ENCODE measurements at places on chromosomes 3 and 15.

GRCh38 chr15:64693134-64693533 lies 82.3 kb downstream of the RBPMS2 start:
- DNase-seq, result no peak

GRCh38 chr3:12730506-12731242 lies 28.4 kb downstream of the TMEM40 start:
- DNase-seq, result no peak

DNA sequence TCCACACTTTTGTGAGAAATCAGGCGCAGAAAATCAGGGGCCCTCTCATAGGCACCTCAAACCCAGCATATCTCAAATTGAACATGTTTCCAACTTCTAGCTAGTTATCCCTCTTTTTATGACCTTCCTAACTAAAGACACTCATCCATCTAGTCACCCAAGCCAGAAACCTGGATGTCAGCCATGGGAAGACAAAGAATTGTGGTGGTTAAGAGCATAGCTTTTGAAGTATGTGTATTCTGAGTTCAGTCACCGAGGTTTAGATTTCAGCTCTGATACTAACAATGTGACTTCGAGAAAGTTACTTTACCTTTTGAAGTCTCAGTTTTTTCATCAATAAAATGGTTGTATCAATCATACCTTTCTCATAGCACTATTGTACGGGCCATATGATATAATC lies 495.5 kb downstream of the NLGN1 start:
- no peak for DNase-seq

GRCh38 chr15:96303503-96304056 lies 26.9 kb upstream of the NR2F2 start:
- DNase-seq, result no peak

DNA sequence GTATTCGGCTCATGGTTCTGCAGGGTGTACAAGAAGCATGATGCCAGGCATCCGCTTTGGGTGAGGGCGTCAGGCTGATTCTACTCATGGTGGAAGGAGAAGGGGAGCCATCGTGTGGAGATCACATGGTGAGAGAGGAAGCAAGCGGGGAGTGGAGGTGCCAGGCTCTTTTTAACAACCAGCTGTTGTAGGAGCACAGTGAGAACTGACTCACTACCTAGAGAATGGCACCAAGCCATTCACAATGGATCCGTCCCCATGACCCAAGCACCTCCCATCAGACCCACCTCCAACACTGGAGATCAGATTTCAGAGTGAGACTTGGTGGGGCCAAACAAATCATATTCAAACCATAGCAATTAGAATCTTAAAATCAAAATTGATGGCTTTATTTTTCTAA lies 259.8 kb upstream of the CTDSPL start:
- DNase-seq, result no peak

- DNase-seq, result no peak
Measured at GRCh38 chr3:120170223-120170622, 76.0 kb upstream of the GSK3B start.

DNA sequence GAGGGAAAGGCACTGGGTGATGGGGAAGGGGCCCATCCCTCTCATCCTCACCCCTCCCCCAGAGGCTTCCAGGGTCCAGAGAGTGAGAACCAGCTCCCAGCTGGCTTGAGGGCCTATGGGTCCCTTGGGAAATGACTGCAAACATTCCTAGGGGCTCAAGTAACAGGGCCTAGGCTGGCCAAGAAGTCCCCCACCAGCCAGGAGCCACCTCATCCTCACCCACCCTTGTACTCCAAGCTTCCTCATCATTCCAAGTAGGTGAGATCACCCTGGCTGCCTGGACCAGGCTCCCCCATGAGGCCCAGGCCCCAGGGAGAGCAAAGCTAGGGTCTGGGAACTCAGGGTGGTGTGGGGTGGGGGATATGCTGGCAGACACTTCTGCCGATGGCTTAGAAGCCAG lies 14.8 kb downstream of the LOXL1 start:
- no peak for DNase-seq

GRCh38 chr3:183027276-183027675 lies 46.9 kb upstream of the DCUN1D1 start:
- no peak for DNase-seq

- DNase-seq, result no peak
Measured at GRCh38 chr3:46561511-46561910, 4.6 kb downstream of the LRRC2 start.

DNA sequence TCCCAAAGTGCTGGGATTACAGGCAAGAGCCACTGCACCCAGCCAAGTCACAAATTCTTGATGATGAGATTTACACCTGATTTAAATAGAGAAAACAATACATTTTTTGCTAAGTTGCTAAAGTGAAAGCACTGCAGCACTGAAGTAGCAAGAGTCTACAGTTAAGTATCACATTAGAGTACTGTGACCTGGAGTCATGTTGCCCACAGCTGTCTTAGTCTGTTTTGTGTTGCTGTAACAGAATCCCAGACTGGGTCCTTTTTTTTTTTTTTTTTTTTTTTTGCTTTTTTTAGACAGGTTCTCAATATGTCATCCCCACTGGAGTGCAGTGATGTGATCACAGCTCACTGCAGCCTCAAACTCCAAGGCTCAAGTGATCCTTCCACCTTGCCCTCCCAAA lies 23.2 kb upstream of the GNB4 start:
- DNase-seq, result no peak

- no peak for DNase-seq
Measured at GRCh38 chr3:113663761-113664160, 32.7 kb downstream of the USF3 start.

DNA sequence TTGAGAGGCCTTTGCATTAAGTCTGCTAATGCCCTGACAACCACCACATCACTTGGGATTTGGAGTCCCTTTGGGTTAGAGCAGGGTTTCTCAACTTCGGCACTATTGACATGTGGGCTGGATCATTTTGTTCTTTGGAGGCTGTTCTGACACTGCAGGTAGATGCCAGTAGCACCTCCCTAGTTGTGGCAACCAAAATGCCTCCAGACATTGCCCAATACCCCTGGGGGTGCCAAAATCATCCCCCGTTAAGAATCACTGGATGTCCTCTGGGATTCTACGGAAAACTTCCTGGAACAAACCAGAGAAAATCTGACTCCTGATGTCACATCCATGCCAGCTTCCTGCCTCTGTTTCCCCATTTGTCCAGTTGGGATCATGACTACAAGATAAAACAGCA lies 37.2 kb upstream of the BLM start:
- DNase-seq, result no peak

GRCh38 chr3:58157700-58158099 lies 53.1 kb downstream of the DNASE1L3 start:
- no peak for DNase-seq

GRCh38 chr15:29765234-29765841 lies 56.9 kb downstream of the TJP1 start:
- DNase-seq, result no peak

DNA sequence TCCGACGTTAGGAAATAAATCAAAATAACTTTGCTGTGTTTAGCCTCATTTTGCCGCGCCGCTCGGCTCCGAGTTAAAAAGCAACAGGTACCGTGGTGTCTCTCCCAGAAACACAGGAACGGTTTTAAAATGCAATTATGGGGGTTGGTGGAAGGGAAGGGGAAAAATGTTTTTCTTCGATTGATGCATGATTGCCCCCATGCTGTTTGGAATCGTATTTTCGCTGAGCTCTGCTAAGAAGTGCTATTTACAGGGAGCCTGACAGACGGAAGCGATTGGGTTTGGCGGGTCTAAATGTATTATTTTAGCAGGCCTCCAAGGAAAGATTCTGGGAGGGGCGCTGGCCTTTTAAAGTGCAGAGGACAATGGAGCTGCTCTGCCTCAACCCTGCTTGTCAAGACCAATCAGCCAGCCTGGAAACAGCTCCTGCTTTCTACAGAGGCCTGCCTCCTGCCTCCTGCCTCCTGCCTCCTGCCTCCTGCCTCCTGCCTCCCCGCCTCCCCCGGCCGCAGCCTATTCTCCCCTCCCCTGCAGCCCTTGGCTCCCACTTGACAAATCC lies 156.7 kb upstream of the TLE3 start:
- no peak for DNase-seq

GRCh38 chr3:160003520-160004128 lies 15.0 kb downstream of the IL12A start:
- DNase-seq, result no peak

DNA sequence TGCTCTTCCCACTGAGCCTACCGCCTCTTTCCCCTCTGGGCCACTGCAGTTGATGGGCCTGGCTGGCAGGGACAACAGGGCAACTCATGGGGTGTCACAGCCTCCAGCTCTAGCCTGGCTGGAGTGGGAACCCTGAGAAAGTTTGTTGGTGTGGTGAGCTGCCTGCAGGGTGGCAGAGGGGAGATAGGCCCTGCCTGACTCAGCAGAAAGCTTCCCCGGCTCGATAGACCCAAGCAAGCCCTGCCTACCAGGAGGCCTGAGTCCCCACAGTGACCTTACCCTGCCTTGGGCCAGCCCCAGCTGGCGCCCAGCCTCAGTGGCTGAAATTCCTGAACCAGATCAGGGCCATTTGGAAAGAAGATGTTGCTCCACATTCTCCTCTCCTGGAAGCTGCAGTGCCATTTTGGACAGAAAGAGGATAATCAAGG lies 29.4 kb downstream of the ABTB1 start:
- DNase-seq, result no peak

GRCh38 chr3:195573611-195574496 lies 9.9 kb downstream of the APOD start:
- no peak for DNase-seq

DNA sequence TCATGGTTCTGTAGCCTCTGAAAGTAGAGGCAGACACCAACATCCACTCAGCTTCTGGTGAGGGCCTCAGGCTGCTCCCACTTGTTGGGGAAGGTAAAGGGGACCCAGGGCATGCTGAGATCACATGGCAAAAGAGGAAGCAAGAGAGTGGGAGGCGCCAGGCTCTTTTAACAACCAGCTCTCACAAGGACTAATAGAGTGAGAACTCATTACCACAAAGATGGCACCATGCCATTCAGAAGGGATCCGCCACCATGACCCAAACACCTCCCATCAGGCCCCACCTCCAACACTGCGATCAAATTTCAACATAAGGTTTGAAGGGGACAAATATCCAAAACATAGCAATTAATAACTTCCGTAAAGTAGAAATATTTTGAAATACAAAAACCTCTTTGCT lies 192.3 kb downstream of the OCA2 start:
- no peak for DNase-seq

DNA sequence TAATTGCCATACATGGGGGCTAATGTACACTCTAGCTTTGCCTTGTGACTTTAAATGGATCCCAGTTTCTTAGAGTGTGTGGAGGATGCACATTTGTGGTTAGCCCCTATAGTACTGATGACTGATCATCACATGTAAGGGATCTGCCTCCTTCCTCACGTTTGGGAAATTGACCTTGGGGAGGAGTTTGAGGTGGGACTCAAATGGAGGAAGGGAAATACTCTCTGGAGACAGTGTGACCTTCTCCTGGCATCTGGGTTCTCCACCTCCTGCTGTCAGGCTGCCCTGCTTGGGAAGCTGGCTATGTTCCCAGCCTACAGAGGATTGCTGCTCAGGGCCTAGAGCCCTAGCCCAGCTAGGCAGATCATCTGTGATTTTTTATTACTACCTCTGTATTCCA lies 48.7 kb downstream of the PPM1L start:
- no peak for DNase-seq

DNA sequence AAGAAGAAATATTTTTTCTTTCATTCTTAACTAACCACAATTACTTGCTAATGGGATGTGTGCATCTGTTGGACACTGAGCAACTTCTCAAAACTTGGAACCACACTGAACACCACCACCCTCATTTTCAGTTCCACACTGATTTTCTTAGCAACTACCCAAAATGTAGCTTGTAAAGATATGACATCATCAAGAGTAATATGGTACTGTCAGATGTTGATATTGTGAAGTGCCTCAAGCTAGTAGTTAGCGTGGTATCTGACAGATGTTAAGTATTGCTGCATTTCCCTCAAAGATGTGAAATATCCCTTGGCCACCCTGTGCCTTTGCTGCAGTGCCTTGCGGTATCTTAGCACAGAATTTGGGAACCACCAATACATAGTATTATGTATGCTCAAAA lies 9.3 kb downstream of the RFTN1 start:
- DNase-seq, result no peak

- DNase-seq, result no peak
Measured at GRCh38 chr15:93382200-93382820, 293.3 kb upstream of the RGMA start.

GRCh38 chr3:126827121-126827520 lies 123.1 kb downstream of the CHCHD6 start:
- DNase-seq, result no peak

GRCh38 chr3:133831966-133832801 lies 26.6 kb downstream of the SRPRB start:
- DNase-seq, result no peak

GRCh38 chr15:66941108-66941711 lies 124.2 kb upstream of the SMAD3 start:
- no peak for DNase-seq

- DNase-seq, result no peak
Measured at GRCh38 chr3:71361334-71361890, 222.1 kb downstream of the FOXP1 start.

DNA sequence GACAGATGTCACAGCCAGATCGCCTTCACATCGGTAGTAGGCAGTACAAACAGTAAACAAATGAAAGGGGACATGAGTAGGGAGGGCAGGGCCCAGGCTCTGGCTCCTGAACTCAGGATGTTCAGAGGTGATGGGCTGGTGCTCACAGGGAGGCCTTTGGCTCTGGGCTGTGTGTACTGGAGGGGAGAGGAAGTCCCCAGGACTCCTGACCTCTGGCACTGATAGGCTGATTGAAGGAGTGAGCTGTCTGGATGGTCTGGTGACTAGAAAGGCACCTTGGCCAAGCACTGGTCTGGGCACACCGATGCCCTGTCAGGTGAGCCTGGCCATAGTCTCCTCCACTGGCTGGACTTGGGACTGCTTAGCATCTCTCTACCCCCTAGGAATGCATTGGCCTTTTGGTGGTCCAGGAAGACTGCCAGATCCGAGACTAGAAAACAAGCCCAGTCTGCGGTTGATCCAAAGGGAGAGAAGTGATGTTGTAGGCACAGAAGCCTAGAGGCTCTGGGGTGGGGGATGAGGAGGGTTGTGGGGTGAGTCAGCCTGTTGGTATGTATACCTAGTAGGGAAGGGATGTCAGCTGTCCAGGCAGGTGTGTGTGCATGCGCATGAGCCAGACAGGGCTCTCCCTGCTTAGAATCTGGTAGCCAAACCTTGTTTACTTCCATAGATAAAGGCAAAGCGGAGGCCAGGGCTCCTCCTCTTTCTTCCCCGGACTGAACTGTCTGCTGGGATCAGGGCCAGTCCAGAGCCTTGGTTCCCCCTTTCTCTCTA lies 1.9 kb downstream of the SPINT1 start:
- DNase-seq, result no peak

DNA sequence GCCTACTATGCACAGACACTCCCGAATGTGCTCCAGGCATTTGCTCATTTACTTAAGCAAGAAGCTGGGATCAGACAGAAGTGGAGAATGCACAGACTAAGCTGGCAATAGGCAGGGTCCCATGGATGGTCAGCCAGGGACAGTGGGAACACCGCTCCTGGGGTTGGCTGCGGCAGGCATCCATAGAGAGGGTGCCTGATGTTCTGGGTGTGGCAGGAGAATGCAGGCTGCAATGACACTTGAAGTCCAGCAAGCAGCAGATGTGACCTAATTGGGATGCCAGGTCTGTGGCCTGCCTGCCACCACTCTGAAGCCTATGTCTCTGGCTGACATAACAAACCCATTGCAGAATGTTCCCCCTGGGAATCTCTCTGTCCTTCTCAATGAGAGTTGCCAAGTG lies 40.2 kb upstream of the SLC6A11 start:
- no peak for DNase-seq

- DNase-seq, result no peak
Measured at GRCh38 chr15:51623386-51623938, 891 bp upstream of the DMXL2 start.
